ENCODE measurements at places on chromosomes 6 and 20.

DNA sequence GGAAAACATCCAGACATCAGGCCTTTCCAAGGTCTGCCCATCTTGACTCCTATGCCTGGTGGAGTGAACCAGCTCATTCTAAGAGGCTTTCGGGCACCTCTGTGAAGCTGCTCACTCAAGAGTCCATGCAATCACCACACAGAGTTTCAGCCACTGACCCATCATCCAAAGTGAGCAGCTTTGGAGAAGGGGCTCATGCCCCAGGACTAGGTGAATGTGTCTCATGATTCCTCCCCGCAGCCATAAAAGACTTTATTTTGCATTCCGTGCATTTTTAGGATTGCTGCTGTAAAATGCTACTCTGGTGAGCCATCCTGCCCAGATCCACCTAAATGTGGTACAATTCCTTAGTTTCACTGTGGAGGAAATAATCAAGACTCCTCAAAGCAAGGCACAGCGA lies 44.5 kb upstream of the EZR start:
- no peak for DNase-seq

GRCh38 chr20:19710336-19711120 lies 47.5 kb upstream of the RIN2 start:
- DNase-seq: peak; percentile 43

- DNase-seq: no peak
Observed at GRCh38 chr20:54199721-54200176, 8.1 kb upstream of the PFDN4 start.

DNA sequence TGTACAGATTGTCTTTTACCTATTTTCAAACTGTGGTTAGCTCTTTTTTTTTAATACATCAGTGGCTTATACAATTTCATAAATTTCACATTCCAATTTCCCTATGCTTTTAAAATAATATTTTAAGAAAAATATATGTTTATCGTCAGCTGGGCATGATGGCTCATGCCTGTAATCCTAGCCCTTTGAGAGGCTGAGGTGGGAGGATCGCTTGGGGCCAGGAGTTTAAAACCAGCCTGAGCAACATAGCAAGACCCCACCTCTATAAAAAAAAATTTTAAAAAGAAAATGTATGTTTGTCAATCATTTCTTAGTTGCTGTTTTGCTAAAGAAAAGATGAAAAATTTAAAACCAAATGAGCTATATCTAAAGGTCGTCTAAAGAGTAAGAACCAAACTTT lies 3.4 kb downstream of the GJA1 start:
- DNase-seq: no peak

GRCh38 chr6:167795321-167795811 lies 31.3 kb upstream of the AFDN start:
- no peak for DNase-seq

DNA sequence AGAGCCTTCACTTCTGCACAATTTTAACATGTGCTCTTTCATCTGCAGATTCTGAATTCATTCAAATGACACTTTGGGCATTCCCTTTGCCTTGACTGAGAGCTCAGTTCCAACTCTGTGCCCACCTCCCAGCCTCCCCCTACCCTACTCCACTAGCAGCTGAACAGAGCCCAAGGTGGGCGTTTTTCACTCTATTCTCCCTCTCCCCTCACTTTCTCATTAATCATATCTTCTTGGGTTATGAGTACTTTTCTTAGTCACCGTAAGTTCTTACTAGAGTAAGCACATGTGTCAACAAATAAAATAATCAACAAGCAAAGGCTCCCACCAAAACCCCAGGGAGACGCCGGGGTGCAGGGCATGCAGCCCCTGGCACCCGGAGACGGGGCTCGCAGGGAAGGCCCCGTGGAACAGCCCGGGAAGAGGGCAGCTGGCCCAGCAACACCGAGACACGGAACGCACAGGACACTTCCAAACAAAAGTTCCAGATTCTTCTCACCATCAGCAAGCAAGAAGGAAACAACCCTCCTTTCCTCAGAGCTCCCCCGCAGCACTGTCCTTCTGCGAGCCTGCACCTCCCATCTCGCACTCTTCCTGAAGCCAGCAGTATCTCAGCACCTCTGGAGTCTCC lies 34.1 kb downstream of the TAF4 start:
- DNase-seq: no peak

DNA sequence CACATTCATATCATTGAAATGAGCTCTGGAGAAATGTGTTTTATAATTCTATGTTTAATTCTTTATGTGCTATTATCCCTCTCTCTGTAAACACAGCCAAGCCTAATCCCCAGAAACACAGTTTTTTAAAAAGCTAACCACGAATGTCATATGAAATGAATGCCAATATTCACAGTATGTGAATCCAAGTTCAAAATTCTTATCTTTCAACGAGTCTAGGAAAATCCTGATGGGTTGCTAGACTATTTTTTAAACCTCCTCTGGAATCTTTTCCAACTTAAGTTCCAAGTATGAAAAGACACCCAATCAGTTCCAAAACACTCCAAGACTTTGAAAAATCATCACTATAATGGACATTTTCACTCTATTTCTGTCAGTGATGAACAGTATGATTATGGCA lies 689.3 kb downstream of the HACE1 start:
- DNase-seq: no peak

DNA sequence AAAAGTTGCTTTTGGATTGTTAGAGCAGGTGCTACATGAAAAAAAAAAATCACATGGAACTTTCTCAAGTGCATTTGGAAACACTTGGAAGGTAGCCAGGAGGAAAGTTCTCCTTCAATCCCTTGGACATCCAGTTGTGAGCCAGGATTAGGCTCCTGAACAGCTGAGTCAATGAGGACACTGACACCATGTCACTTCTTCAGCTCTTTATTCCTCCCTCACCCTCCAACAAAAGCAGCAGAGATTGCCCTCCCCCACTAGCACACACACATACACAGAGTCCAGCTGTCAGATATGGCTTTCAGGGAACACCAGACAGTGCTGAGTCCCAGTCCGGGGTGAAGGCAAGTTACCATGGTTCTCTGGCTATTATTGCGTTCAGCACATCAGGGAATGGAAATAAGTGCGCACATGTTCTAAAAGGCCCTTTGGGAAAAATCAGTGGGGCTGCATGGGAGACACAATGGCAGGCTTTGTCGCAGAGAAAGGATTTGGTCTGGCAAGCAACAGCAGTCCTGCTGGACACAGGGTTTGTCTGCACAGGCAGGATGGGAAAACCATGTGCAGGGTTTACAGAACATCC lies 124.7 kb upstream of the MARCKS start:
- DNase-seq: no peak

DNA sequence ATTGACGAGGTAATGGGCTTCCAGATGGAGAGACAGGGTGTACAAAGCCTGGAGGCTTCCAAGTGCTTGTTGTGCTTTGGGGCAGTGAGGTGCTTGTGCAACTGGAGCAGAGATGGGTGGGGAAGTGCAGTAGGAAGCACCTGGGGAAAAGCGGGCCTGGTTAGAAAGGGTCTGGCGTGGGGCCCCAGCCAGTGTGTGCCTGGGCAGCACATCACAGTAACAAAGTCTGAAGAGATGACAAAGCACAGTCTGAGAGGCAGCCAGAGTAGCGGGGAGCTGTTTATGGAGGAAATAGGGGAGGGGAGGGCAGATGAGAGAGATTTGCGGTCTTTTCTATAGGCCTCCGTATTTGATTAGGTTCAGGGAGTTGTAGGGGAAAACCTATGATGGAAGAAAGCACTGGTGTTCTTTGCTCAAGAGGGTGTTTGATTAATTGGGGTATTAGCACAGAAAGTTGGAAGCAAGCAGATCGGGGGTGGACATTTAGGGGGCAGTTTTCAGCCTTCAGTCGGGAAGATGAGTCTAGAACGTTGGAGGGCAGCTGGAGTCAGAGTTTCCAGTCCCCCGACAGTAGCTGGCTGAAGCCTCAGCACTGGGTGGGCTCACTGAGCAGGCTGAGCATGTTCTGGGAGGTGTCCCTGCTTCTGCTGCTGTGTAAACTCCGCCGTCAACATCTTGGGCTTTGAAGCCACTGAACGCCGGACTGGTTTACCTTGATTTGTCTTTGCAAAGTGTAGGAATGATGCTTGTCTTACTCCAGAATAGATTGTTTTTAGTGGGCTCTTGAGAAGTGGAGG lies 15.5 kb upstream of the MROH8 start:
- no peak for DNase-seq

DNA sequence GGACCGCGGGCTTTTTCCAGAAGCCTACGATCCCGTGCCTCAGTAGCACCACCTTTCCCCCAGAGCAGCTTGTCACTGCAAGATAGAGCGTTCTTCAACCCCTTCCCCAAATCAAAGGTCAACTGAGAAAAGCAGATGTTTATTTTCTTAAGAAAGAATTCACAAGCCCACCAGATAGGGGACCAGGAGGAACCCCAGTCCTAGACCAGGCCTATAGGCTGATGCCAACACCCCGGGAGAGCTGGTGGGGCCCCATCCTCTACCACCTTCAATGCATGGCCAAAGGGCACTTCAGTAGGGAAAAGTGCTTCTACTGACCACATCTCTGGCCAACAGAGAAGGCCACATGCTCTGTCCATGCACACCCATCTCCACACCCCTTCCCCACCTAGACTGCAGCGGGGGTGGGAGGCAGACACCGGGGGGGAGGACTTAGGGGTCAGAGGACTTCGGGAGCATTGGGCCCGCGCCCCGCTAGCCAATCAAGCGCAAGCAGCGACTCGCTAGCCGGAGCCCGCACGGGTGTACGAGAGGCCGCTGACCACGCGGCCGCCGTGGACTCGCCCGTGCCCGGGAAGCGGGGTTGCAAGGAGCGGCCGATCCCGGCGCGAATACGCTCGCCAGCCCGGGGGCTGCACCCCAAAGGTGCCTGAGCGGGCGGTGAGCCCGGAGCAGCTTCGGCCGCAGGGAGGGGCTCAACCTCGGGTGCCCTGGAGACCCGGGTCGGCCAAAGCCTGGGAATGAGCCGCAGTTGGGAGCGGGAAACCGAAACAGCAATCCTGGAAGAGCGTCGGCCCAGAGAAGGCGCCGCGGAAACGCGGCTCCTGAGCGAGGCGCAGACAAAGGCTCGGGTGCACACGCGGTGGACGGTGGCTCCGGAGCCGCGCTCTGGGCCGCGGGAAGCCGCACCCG lies 2.8 kb downstream of the PDE10A start:
- no peak for DNase-seq

- no peak for DNase-seq
Observed at GRCh38 chr20:32941155-32941885, 62.9 kb downstream of the SUN5 start.

- DNase-seq: no peak
Observed at GRCh38 chr6:48961781-48962415, 501.2 kb downstream of the MMUT start.

GRCh38 chr6:21999012-21999528 lies 297.8 kb downstream of the PRL start:
- peak; percentile 40 for DNase-seq

GRCh38 chr6:147109707-147110106 lies 94.5 kb upstream of the STXBP5 start:
- DNase-seq: no peak
